ENCODE measurements at places on chromosomes 11 and 22. TPM values are rescaled to one million over a fixed set of nuclear protein-coding genes. Genes with fewer than 3 reads are reported as not detected.
A peak's percentile ranks its signal among the peaks of the same experiment; 100 is the strongest.

DNA sequence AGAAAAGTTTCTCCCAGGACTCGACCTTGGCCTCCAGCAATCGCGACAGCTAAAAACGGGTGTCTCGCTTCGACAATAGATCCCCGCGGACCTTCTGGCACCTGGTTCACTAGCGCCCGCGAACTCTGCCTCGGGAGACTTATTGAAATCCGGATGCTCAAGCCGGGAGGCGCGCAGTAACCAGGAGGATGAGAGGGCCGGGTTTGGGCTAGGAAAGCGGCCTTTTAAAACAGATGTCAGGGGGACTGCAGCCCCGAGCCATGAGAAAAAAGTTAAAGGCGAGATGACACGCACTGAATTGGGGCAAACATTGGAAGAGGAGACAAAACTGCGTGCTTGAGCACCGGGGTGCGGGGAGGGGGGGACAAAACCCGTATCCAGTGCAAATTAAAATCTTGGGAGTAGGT is 637 bp upstream of the ZBTB16 start:
- peak overlapping the region; percentile 90 for H3K27ac ChIP-seq
- H3K27me3 ChIP-seq: peaks cover 19% of the 10 kb centered on the region
- DNase-seq: no peak

- H3K27me3 ChIP-seq: peaks cover 4% of the 10 kb centered on the region
- no peak for DNase-seq
- H3K27ac ChIP-seq: no peak overlapping the region
- peaks cover under 1% of the 10 kb centered on the region for H3K36me3 ChIP-seq
- H3K4me1 ChIP-seq: no peaks in the 10 kb centered on the region
Measured at GRCh38 chr11:44654057-44654456, 72.7 kb upstream of the TSPAN18 start.

Gene XRRA1
- polyA plus RNA-seq: 7.2 TPM

GRCh38 chr11:119368121-119369034 is 13.1 kb downstream of the USP2 start:
- H3K4me3 ChIP-seq: no peak overlapping the region
- no peak overlapping the region for H3K27ac ChIP-seq
- peaks cover 5% of the 10 kb centered on the region for H3K4me1 ChIP-seq
- H3K27me3 ChIP-seq: peaks cover 10% of the 10 kb centered on the region
- no peak for DNase-seq

GRCh38 chr11:124890151-124890550 is 7.5 kb downstream of the ROBO4 start:
- H3K27ac ChIP-seq: no peak overlapping the region
- H3K4me1 ChIP-seq: no peaks in the 10 kb centered on the region
- H3K36me3 ChIP-seq: no peaks in the 10 kb centered on the region
- DNase-seq: no peak

DNA sequence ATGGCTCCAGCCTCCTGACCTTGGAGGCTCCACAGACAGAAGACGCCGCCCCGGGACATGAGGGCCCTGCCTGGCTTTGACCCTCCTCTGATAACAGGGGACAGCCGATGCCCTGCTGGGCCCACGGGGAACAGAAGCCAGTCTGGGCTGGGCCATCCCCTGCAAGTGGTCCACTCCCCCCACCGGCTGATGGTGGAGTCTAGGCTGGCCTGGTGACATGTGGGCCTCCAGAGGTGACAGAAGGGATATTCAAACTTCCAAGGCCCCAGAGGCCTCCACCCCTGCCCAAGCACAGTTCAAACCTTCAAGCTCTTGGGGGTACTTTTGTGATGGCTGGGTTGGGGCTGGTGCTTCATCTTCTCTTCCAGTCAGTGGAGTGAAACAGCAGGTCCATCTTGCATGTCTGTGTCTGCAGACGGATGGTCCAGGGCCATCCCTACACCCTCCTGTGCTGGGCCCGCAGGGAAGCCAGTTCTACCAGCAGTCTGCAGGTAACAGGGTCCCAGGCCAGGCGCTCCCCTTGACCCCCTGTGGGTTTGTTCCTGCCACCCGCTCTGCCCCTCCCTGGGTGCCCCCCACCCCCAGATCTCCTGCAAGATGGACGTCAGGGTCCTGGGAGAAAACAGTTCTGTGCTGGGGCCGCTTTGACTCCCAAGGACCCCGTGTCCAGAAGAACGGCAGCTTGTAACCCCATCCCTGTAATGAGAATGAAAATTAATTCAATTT is 929.9 kb downstream of the BRD1 start:
- H3K4me1 ChIP-seq: no peaks in the 10 kb centered on the region
- DNase-seq: no peak
- no peak overlapping the region for H3K27ac ChIP-seq
- H3K36me3 ChIP-seq: no peaks in the 10 kb centered on the region
- H3K4me3 ChIP-seq: no peak overlapping the region
- H3K27me3 ChIP-seq: no peaks in the 10 kb centered on the region

DNA sequence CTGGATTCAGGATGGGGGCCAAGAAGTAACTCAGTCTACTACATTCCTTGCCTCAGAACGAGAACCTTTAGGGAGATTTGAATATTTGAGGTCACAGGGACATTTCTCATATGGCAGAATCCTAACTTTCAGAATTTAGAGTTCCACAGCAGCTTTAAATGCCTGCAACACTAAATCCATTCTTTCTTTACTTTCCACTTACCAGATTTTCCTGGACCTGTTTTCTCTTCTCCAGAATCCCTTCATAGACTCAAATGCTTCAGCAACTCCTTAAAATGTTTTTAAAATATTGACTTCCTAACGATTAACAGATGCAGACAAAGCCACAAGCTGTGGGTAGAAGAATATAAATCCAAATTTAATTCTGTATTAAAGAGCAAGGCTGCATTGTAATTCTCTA is 63.1 kb downstream of the PRSS23 start:
- no peaks in the 10 kb centered on the region for H3K4me1 ChIP-seq
- DNase-seq: no peak
- H3K27me3 ChIP-seq: peaks cover 4% of the 10 kb centered on the region
- peaks cover 3% of the 10 kb centered on the region for H3K36me3 ChIP-seq

DNA sequence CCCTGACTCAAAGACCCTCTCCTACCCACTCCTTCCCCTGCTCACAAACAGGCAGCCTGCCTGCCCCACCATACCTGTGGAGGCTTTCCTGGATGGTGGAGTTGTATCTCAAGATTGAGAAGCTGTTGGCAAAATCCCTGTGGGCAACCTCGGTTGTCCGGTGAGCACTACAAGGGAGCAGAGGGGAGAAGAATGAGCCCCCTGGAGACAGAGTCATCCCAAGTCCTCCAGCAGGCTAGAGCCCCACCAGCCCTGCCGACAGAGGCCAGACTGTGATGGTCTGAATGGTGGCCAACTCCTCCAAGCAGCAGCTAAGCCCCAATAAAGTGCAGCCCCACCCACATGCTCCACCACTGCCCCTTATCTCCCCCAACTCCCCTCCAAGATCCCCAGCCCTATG is 17.5 kb downstream of the TMPRSS13 start:
- H3K36me3 ChIP-seq: no peaks in the 10 kb centered on the region
- peaks cover 5% of the 10 kb centered on the region for H3K4me1 ChIP-seq
- H3K4me3 ChIP-seq: no peak overlapping the region
- no peak overlapping the region for H3K27ac ChIP-seq
- no peaks in the 10 kb centered on the region for H3K27me3 ChIP-seq
- DNase-seq: no peak

DNA sequence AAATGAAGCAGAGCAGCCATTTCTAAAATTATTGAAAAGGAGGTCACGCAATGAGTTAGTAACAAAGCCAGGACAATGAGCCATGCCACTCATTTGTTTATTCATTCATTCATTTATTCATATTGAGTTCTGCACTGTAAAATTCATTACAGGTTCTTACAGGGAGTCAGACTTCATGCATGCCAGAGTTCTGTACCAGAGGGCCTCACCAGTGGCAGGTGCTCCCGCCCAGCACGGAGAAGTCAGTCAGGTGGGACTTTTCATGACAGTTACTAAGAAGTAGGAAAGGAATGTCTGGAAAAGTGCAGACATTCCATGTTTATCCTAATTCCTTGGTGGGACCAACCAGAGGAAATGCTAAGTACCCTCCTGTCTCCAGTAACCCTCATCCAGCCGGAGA is 217.5 kb upstream of the BLID start:
- H3K27me3 ChIP-seq: peaks cover 2% of the 10 kb centered on the region
- H3K36me3 ChIP-seq: no peaks in the 10 kb centered on the region
- no peak overlapping the region for H3K4me3 ChIP-seq

Gene OR51B2
- not detected for polyA plus RNA-seq

Gene SCN3B
- not detected for polyA plus RNA-seq

Gene GPHA2
- not detected for polyA plus RNA-seq

GRCh38 chr11:122340607-122341290 is 224.7 kb upstream of the BLID start:
- H3K27me3 ChIP-seq: no peaks in the 10 kb centered on the region
- no peak for DNase-seq
- no peak overlapping the region for H3K4me3 ChIP-seq
- H3K36me3 ChIP-seq: no peaks in the 10 kb centered on the region

Gene EFCAB6
- polyA plus RNA-seq: not detected

- no peaks in the 10 kb centered on the region for H3K4me1 ChIP-seq
- no peak for DNase-seq
- no peaks in the 10 kb centered on the region for H3K36me3 ChIP-seq
- H3K27ac ChIP-seq: no peak overlapping the region
- H3K27me3 ChIP-seq: no peaks in the 10 kb centered on the region
Measured at GRCh38 chr11:73283276-73284000, 11.3 kb downstream of the P2RY6 start.

DNA sequence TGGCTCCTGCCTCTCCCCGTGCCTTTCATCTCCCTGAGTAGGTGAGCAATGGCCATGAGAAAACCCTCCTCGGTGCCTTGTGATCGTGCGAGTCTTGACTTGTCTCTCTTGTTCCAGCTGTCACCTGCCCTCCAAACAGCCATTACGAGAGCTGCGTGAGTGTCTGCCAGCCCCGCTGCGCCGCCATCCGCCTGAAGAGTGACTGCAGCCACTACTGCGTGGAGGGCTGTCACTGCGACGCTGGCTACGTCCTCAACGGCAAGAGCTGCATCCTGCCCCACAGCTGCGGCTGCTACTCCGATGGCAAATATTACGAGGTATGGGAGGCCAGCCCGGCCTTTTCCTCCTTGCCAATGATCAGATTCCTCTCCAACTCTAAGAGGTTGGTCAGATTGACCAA is 51.7 kb downstream of the TECTA start:
- no peaks in the 10 kb centered on the region for H3K4me1 ChIP-seq
- no peak for DNase-seq
- H3K27ac ChIP-seq: no peak overlapping the region
- H3K27me3 ChIP-seq: no peaks in the 10 kb centered on the region
- H3K36me3 ChIP-seq: no peaks in the 10 kb centered on the region
- H3K4me3 ChIP-seq: no peak overlapping the region

- H3K36me3 ChIP-seq: no peaks in the 10 kb centered on the region
- DNase-seq: no peak
- H3K4me3 ChIP-seq: peak overlapping the region; percentile 99
- H3K27me3 ChIP-seq: peaks cover 16% of the 10 kb centered on the region
Measured at GRCh38 chr11:3795131-3796001, 2.0 kb downstream of the NUP98 start.

Gene MS4A3
- polyA plus RNA-seq: not detected

DNA sequence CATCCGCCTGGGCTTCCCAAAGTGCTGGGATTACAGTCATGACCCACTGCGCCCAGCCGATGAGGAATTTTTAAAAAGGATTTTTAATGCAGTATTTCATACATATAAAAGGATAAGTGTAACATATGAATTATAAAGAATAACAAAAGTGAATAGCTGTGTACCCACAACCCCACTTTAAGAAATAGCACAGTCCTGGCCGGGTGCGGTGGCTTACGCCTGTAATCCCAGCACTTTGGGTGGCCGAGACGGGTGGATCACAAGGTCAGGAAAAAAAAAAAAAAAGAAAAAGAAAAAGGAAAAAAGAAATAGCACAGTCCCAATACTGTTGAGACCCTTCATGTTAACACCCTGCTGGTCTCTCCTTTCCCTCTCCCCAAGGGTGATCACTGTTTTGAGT is 54.3 kb upstream of the CABP7 start:
- H3K4me1 ChIP-seq: peaks cover 10% of the 10 kb centered on the region
- H3K27me3 ChIP-seq: no peaks in the 10 kb centered on the region
- DNase-seq: no peak
- peaks cover 36% of the 10 kb centered on the region for H3K36me3 ChIP-seq
- H3K4me3 ChIP-seq: no peak overlapping the region

Gene OR51I1
- polyA plus RNA-seq: not detected

- no peaks in the 10 kb centered on the region for H3K27me3 ChIP-seq
- no peak for DNase-seq
- no peak overlapping the region for H3K27ac ChIP-seq
- H3K4me3 ChIP-seq: no peak overlapping the region
- no peaks in the 10 kb centered on the region for H3K4me1 ChIP-seq
Measured at GRCh38 chr11:23606191-23606590, 745.9 kb upstream of the CCDC179 start.

Gene ATP5MG
- 825 TPM for polyA plus RNA-seq

- H3K27ac ChIP-seq: no peak overlapping the region
- DNase-seq: no peak
- H3K27me3 ChIP-seq: no peaks in the 10 kb centered on the region
- H3K4me3 ChIP-seq: no peak overlapping the region
- no peaks in the 10 kb centered on the region for H3K36me3 ChIP-seq
Measured at GRCh38 chr11:41950470-41951143, 491.2 kb upstream of the LRRC4C start.

DNA sequence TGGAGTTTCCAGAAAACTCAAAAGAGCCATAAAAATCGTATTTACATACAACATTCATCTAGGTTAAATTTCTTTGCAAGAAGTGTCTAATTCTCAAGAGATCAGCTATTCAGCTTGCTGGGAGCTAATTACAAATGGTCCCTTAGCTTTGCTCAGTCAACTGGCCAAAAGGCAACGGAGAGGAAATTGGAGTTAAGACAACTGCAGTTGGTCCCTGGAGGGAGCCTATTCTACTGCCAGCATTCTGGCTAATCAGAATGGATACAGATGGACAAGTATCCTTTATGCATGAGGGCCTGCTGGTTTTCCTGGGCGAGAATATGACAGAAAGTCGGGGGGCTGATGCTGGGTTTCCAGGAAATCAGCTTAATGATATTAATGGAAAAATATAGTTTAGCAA is 45.5 kb downstream of the KCNJ1 start:
- no peaks in the 10 kb centered on the region for H3K36me3 ChIP-seq
- peaks cover 6% of the 10 kb centered on the region for H3K27me3 ChIP-seq
- H3K4me3 ChIP-seq: no peak overlapping the region
- H3K4me1 ChIP-seq: peaks cover 26% of the 10 kb centered on the region
- no peak for DNase-seq

Gene GAL
- not detected for polyA plus RNA-seq

DNA sequence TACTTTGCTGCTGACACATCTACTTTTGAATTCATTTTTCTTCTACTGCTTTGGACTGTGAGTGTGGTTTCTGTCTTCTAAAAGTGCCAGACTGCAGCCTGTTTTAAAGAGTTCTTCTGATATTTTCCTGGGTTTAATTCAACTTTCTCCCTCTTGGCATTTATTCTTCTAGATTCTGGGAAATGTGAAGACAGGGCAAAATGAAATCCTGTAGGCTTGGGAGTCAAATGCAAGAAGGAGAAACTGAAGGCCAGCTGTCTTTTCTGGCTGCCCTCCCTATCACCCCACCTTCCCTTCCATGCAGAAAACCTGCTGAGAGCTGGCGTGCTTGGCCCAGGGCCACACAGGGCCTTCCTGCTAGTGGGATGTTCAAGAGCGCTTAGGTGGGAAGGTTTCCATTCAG is 7.6 kb downstream of the ZNF70 start:
- no peak overlapping the region for H3K4me3 ChIP-seq
- no peak for DNase-seq
- peaks cover 16% of the 10 kb centered on the region for H3K36me3 ChIP-seq

Measured in immature natural killer cell (primary cell).